ENCODE measurements at places on chromosomes 16 and 17.

GRCh38 chr16:70390774-70391173, 44.1 kb downstream of the DDX19A start:
- DNase-seq: no peak

DNA sequence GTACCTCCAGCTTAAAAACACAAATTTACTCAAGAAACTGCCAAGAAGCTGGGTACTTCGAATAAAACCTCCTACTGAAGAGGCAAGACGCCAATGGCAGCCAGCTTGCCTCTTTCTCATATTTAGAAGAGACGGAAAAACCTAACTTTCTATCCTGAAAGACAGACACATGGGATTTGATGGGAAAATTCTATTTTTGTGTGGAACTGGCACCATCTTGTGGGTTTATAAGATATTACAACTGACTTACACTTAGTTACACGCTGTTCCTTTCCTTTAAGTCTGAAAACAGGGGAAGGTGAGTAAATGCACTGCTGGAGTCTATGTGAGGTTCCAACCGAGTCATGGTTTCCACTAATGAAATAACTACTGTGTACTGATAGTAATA, 10.3 kb downstream of the ZNF18 start:
- no peak for DNase-seq

- peak; percentile 23 for DNase-seq
Observed at GRCh38 chr16:84144209-84144858, 643 bp downstream of the HSDL1 start.

- DNase-seq: no peak
Observed at GRCh38 chr16:87145181-87146176, 171.7 kb downstream of the C16orf95 start.

DNA sequence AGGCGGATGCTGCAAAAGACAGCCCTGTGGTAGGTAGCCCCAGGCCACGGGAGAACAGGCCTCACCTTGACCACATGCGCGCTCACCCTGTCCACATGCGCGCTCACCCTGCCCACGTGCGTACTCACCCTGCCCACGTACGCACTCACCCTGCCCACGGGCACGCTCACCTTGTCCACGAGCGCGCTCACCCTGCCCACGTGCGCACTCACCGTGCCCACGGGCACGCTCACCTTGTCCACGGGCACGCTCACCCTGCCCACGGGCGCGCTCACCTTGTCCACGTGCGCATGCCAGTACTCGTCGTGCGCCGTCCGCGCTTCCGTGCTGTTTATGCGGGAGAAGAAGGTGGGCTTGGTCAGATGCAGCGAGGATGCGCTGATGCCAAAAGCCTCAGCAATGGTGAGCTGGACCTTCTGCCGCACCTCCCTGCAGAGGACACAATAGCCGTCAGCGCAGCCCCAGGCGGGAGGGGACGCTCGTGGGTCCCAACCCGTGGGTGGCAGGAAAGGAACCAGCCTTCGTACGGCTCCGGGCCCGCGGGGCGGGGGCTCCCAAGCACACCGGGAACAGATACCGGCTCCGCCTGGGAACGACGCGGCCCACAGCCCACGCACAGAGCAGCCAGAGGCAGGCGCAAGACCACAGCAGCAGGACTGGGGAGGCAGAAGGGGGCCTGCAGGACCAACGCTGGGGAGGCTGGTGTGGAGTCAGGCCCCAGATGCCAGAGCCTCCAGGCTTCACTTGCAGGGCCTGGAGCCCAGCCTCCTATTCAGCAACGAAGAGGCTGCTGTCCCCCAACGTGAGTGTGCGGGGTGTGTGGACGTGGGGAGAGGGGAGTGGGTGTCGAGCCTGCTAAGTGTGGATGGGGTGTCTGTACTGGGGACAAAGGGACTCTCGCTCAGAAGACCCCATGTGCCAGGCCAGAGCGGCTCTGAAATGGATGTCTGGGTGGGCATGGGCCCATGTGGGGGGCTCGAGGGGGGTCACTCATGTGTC, 14.2 kb upstream of the HEXD start:
- DNase-seq: no peak

DNA sequence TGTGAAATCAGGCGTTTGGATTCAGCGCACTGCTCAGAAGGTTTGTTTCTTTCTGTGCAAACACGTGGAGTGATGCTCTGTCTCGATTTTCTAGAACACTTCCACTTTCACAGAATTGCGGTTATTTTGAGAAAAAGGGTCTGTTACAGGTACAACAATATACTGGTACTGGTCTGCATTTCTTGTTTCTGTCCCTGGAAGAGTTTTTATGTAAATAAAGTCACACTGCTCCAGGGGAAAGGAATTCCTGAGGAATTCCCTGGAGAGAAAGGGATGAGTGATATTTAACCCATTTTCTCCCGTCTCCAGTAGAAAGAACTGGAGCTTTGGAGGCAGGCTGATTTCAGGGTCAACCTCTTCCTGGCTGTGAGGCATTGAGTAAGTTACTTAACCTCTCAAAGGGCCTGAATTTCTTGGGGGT, 16.2 kb upstream of the RMI2 start:
- DNase-seq: no peak

DNA sequence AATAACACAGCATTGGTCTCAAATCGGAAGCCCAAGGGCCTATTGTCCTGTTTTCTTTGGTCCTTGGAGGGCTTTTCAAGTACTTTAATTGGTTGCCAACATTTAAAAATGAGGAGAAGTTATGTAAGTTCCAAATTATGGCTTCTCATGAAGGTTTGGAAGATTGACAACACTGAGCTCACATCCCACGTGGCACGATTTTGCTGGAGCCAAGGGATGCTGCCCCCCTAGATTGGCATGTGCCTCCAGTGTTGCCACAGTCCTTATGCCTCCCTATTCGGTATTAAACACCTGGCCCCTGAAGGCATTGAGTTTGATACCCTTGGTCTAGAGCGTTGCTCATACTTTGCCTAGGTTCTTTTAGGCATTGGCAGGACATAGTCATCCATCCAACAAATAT, 108.0 kb downstream of the ZNF18 start:
- DNase-seq: no peak

- DNase-seq: peak; percentile 79
Observed at GRCh38 chr17:42659079-42659931, at the start of gene TUBG2. TSS of gene TUBG2 (plus strand) at chr17:42659284. CDS start at chr17:42659504, 220 bp downstream.

GRCh38 chr17:70230850-70231640, 61.7 kb downstream of the KCNJ2 start:
- DNase-seq: no peak

- DNase-seq: no peak
Observed at GRCh38 chr17:83132251-83133081, 53.1 kb downstream of the METRNL start.

- DNase-seq: no peak
Observed at GRCh38 chr16:1822801-1823200, 3.8 kb downstream of the HAGH start.

DNA sequence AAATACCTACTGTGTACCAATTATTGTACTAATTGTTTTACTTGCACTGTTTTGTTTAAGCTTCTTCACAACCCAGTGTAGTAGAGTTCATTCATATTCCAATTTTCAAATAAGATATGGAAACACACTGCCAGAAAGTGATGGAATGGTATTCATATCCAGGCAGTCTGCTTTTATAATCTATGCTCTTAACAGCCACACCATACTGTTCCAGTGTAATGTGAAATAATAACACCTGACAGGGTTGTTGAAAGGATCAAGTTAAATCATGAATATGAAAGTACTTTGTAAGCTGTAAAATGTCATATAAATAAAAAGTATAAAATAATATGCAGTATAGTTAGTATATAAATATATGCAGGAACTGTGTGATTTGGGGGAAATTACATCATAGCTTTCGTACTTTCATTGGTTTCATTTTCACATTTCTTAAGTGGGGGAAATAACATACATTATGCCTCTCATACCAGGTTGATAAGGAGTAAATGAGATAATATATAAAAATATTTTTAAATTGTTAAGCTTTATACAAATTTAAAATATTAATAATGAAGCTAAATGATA, 230.8 kb downstream of the TANC2 start:
- DNase-seq: no peak

DNA sequence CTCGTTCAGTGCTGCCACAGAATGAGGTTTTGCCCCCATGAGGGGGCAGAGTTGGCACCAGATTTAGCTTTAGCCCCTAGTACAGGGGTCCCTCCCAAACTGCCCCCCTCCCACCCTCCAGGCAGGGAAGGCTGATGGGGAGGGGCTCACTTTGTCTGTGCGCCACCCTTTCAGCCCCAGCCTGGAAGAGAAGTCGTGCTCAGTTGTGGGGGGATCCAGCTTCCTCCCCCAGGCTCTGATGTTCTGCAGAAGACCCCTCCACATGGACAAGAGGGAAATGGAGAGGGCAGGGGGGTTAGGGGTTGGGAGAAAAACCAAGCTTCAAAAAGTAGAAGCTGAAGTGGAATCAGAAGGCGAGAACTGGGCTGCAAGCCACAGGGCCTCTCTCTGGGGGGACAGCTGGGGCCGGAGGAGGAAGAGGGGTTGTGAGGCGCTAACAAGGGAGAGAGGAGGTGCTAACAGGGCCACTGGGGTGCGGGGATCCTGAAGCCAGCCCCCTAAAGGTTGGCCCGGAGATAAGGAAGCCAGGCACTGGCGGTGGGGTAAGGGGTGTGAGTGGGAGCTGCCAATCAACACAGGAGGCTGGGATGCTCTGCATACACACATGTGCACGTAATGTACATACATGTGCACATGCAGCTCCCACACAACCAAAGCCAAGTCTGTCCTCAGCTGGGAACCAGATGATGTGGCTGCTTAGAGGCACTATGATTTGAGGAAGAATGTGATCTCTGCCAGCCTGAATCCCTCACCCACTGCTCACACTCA, 7.0 kb upstream of the TMEM92 start:
- no peak for DNase-seq

DNA sequence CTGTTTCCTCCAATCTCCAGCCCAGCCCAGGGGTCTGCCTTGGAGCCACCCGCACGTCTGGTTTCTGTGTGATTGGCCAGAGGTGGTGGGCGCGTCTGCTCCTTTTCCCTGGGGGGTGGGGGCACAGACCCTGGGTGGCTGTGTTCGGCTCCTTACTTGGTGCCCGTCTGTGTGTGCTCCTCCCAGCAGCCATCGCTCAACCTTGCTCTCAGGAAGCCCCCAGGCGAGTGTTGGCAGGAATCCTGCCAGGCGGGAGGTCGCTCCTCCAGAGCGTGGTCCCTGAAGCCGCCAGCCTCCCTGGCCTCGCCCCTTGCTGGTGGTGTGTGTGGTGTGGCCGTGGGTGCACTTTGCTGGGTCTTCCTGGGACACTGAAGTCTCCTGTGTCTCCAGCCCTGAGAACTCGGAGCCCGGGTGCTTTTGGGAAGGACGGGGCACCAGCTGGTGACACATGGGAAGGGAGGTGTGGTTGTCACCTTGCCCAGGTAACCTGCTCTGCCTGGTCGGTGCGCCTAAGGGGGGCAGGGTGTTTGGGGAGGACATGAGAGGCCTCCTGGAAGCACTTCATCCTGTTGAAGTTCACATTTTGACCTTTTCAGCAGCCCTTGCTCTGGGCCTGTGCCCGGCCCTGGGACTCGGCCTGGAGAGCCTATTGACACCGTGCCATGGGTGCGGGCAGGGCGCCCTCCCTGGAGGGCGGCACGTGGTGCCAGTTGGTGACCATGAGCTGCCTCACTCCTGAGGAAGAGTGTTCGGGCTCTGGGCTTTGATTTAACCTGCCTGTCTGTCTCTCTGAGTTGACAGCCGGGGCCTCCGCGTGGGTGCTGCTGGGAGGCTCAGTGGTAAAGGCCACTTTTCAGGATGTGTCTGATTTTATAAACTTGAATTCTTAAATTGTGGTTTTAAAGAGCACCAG, 49.0 kb upstream of the ZNF750 start:
- DNase-seq: no peak

DNA sequence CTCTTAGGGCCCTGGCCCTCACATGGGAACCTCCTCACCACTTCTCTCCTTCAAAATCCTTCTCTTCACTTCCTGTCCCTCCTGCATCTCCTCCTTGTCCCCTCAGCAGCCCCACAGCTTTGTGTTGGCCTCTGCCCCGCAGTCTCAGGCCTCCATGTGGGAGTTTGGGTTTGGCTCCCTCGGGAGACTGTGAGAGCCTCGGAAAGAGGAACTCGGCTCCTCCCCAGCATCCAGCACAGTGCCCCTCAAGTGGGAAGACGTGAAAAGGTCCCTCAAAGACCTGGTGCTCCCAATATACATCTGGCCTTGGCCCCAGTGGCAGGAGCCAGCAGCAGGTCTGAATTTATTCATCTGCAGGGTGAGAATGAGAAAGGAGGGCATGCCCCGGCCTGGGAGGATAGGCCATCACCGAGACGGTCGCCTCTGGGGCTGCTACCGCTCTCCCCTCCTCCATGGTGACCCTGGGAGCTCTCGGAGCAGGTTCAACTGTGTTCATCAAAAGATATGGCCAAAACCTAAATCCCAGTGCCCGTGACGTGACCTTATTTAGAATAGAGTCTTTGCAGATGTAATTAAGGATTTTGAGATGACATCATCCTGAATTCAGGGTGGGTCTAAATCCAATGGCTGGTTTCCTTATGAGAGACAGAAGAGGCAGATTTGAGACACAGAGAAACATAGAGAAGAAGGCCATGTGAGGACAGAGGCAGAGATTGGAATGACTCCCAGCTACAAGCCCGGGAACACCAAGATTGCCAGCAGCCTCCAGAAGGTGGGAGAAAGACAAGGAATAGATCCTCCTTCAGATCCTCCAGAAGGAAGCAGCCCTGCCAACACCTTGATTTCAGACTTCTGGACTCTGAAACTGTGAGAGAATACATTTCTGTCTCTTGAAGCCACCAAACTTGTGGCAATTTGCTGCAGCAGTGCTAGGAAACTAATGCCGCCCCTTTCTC, 135.1 kb downstream of the MRM1 start:
- DNase-seq: no peak

- DNase-seq: no peak
Observed at GRCh38 chr16:68275611-68276191, 11.4 kb downstream of the SLC7A6 start.

- no peak for DNase-seq
Observed at GRCh38 chr16:54484700-54485099, 198.1 kb upstream of the IRX3 start.
